ENCODE measurements at places on chromosomes 3 and 15.

DNA sequence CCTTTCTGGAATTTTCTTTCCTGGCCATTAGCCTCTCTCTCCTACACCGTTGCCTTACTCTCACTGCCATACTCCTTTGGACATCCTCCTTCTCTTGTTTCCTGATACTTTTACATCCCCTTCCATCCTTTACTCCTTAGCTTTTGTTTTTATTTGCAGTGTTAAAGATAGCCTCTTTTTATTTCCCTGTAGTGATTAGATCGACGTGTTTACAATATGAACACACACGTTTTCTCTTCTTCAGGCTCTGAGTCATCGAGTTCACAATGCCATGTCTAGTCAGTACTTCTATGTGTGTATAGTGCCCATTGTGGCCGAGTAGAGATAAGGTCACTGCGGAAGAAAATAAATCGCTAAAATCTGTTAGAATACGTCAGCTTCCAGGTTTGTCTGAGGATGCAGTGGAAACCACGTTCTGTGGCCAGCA, 208.5 kb downstream of the LPP start:
- no peak for DNase-seq

DNA sequence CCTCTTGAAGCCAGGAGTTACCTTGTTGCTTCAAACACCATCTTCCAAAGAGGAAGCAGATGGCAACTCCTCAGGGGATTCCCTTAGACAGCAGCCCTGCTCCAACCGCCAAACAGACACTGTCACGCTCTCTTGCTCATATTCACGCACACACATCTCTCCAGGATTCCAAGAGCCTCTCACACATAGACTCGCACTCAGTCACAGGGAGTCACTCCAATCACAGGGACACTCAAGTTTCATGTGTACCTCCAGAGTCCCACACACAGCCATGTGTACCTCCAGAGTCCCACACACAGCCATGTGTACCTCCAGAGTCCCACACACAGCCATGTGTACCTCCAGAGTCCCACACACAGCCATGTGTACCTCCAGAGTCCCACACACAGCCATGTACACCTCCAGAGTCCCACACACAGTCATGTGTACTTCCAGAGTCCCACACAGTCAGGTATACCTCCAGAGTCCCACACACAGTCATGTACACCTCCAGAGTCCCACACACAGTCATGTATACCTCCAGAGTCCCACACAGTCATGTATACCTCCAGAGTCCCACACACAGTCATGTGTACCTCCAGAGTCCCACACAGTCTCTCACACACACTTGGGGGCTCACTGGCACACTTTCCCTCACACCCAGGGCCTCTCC, 6.1 kb downstream of the VWA5B2 start:
- DNase-seq: no peak

DNA sequence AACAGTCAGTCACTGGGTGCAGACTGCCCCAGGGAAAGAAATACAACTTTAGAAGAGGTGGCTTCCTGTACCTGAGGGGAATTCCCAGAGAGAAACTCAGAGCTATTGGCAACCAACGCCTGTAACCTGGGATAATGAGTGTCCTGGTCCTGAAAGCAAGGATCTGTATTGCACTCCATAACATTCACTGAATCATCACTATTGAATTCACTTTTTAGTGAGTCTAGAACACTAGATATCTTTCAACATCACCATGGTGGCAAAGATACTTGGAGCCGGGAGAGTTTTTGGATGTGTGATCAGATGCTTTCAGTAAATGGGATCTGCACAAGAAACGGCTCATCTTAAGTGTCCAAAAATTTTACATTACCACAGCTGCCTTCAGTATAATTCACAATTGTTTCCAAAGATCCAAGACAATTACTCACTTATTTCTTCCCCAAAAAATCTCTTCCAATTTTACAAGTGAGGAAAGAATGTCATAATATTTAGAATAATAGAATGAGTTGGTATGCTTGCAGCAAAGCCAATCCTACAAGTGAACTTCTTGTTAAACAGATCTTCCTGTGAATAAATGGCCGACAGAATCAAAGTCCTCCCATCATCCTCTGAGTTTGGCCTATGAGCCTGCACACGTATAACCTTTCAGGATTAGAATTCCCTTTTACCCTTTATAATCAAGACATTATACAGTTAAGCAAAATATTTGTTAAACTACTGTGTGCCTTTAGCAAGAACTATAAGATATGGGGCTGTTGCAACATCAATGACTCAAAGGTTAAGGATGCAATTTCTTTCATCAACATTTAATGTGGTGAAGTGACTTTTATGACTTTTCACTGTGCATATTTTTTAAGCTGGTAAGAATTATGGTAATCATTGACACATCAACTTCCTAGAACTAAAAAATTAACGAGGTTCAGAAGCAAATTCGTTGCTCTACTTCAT, 243.3 kb upstream of the COL8A1 start:
- no peak for DNase-seq

- DNase-seq: peak; percentile 68
Observed at GRCh38 chr3:30199096-30199759, 407.2 kb upstream of the TGFBR2 start.

- no peak for DNase-seq
Observed at GRCh38 chr3:32181796-32182195, 56.7 kb upstream of the CMTM8 start.

GRCh38 chr3:549636-550035, 353.1 kb downstream of the CHL1 start:
- no peak for DNase-seq

DNA sequence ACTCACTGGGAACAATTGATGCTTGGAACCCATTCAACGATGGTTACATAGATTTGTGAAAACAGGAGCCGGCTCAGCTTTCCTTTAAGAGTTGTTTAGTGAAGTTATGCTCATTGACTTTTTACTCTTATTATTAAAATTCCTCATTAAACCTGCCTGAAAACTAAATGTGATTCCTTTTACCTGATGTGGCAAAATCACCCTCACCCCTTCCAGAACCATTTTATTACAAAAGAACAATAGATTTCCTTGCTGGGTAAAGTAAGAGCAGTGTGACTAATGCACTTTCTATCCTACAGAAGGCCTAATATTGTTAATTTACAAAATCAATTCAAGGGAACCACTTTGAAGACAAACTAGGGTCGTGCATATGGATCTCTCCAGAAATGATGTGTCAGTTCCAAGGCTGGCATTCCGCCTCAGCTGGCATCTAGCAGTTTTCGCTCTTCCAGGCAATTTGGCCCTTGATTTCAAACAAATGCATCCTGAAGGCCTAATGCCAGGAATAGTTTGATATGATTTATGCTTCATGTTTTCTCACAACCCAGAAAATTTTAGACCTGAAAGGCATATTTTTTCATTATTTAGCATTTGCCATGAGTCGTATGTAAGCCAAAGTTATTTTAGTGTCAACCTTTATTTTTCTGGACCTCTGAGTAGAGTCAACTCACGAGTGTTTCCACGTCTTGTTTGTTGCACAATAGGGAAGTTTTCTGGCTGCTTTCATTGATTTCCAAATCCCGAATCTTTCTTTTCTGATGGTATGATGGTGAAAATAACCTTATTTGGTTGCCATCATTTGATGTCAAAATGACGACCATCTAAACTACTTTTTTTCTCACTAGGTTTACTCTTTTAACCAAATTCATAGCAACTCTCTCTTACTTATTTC, 447.8 kb downstream of the MECOM start:
- DNase-seq: no peak

- DNase-seq: peak; percentile 79
Observed at GRCh38 chr15:33126559-33127290, 67.8 kb downstream of the FMN1 start.

- DNase-seq: no peak
Observed at GRCh38 chr15:69586721-69587120, 134.1 kb downstream of the RPLP1 start.

DNA sequence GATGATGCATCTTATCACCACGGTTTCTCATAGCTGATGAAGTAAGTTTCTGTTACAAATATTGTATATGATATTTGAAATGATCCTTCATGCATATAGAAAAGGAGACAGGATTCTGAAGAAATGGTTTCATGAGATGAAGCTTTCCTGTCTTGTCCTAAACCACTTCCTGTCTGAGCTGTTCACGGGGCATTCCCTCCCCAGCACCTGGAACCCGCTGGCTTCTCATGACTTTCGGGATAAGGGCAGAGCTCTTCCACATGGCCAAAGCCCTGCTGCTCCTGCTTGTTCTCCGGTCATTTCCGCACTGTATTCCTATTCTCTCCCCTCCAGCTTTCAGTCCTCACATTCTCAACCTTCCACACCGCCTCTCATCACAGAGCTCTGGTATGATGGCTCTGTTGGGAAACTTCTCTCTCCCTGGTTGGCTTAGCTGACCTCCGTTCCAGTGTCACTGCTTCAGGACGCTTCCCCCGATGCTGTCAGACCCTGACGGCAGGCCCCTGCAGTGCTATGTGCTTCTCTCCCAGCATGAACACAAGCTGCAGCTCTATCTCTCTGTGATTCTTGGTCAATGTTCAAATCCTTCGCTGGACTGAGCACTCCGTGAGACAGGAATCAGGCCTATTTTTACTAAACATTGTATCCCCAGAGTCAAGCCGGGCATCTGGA, 86.9 kb upstream of the HERC1 start:
- no peak for DNase-seq

GRCh38 chr15:60964527-60964926, 264.6 kb downstream of the RORA start:
- DNase-seq: peak; percentile 6

DNA sequence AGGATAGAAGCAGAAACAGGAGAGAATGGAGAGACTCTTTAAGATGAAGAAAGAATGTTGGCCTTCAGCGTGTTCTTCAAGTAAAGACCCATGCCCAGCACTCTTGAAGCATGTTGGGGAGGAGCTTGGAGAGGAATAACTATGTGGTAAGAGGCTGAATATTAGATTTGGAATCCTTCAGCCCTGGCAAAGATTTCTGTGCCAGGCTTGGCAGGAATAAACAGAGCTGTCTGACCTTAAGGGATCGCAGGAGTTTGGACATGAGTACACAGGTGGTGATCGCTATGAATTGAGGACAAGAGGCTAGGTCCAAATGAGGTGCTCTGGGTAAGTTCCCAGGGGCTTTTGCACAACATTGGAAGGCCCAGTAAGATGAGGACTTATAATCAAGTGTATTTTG, 132.6 kb upstream of the TBL1XR1 start:
- no peak for DNase-seq

Data from NCI-H1092 treated with DMSO at 0.1 percent for 48 hours (cell line).